SW 1271 (cell line): ENCODE measurements at places on chromosomes 2 and 18.

DNA sequence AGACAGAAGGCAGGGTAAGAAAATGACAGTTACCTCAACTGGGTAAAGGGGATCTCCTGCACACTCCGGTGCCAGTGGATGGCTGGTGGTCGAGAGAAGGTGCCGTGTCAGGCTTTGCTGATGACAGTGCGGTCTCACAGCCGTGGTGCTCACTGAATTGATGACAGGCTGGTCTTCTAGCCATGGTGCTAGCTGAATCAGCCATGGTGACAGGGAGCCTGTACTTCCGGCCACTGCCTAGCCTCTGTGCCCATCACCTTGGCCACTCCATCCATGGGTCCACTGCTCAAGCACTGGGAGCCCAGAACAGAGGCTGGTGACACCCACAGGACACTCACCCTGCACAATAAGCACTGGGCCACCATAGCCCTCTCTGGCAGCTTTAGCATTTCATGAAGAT, 315.9 kb downstream of the FBXO15 start:
- DNase-seq: no peak

DNA sequence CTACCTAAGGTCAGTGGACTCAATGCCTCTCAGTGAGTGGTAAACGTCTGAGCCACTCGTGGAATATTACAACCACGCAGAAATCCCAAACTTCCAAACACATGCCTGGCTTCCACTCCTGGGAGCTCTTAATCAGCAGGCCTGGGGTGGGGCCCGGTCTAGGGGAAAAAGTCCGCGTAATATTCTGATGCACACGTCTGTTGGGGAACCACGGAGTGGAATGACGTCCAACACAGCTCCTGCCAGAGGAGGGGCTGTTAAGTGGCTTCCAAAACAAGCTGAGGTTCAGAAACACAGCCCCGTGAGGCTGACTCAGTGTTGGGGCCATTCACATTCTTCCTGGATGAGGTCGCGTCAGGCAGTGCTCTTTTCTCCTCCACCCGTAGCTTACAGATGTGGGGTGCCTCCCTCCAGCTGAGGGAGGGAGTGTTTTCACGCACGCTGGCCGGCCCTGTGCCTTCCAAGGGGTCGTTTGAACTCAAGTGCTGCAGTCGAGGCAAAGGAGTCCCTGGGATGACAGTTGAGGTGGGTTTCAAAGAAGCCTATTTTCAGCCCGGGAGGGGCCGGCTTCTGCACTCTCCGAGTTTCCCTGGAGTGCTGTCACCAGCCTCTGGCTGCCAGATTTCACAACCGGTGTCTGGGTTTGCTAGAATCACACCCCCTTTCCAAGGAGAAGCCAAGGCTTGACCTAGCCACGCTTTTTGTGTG, 73.1 kb downstream of the ACKR3 start:
- DNase-seq: peak; percentile 68

DNA sequence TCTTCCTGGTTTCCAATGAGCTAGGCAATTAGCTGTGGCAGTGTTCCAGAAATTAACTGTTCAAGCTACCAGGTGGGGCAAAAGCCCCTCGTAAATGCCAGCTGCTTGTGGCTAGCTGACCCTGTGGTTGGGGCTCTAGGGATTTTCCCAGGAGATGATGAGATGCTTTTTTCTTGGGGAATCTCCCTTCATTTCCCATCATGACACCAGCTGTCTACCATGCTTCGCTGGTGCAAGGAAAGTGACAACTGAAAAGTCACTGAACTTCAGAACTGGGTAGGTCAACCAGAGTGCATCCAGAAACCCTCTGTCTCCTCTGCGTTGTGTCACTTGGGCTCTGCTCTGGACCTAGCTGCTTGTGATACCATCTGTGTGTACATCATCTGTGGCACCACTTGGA, 386.5 kb upstream of the DCC start:
- no peak for DNase-seq

- no peak for DNase-seq
Observed at GRCh38 chr2:226618875-226619605, 180.6 kb downstream of the IRS1 start.

DNA sequence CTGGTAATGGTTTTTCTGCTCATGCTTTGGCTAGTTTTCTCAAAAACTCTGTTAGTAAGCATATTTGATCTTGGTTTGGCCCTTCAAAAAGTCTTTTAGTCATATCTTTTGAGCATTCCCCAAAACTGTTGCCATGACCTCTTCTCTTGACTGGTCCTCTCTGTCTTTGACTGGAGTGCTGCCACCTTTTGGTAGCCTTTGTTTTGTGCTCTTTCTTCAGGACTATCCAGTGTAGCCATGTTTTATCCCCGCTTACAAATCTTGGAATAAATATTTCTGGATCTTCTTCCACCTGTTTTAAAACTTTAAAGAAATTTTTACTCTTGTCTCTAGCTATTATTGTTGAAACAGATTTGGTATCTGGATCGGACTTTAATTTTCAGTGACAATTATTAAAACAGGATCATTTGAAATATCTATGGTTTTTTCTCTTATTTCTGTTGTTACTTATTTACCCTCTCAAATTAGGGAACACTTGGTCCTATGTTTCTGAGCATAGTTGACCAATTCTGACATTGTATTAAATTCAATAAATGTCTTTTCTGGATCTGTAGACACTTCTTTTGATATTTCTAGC, 965 bp upstream of the ELOA2 start:
- no peak for DNase-seq

GRCh38 chr2:31324016-31324633, 90.2 kb downstream of the EHD3 start:
- DNase-seq: no peak

DNA sequence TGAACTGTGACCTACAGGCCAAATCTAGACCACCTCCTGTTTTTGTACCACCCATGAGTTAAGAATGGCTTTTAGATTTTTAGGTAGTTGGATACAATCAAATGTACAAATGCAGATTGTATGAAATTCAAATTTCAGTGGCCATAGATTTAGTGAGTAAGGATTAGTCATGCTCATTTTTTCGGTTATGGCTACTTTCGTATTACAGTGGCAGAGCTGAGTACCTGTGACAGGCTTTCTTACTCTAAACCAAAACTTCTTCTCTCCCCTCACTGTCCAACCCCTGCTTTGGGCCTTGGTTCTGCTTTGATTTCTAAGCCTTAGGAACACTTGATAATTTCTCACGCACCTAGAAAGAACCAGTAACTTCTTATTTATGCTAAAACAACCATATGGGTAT, 82.1 kb downstream of the CDC42EP3 start:
- peak; percentile 40 for DNase-seq

DNA sequence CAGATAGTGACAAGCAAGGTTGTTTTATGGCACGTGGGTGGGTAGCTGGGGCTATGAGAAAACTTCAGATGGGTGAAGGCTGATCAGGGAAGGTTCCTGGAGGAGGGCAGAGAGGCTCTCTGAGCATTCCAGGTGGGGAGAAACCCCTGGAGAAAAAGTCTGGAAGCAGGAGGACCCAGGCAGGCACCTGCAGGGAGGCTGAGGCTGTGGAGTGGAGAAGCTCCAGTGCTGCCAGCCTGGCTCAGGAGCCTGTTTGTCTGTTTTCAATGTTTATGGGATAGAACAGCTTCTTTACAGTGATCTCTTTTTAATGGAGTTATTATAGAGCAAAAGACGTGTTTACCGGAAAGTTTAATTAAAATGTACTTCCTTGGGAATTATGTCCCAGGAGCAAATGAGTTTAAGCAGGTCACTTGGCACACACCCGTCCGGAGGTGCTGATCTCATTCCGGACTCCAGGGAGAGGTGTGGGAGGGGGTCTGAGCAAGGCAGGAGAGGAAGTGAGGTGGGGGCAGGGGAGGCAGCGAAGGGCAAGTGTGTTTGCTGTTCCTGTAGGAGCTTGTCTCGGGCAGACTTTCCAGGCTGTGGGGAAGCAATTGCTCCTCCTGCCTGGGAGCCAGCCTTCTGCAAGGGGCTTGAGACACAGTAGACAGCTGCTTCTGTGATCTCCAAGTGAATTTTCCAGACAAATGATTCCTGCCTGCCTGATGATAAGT, 239.5 kb downstream of the MYCN start:
- DNase-seq: no peak

- no peak for DNase-seq
Observed at GRCh38 chr18:2901423-2901985, 54.7 kb downstream of the EMILIN2 start.

GRCh38 chr2:114192362-114192761, 250.1 kb upstream of the DPP10 start:
- DNase-seq: no peak

- no peak for DNase-seq
Observed at GRCh38 chr18:77341527-77342325, 92.1 kb downstream of the GALR1 start.

DNA sequence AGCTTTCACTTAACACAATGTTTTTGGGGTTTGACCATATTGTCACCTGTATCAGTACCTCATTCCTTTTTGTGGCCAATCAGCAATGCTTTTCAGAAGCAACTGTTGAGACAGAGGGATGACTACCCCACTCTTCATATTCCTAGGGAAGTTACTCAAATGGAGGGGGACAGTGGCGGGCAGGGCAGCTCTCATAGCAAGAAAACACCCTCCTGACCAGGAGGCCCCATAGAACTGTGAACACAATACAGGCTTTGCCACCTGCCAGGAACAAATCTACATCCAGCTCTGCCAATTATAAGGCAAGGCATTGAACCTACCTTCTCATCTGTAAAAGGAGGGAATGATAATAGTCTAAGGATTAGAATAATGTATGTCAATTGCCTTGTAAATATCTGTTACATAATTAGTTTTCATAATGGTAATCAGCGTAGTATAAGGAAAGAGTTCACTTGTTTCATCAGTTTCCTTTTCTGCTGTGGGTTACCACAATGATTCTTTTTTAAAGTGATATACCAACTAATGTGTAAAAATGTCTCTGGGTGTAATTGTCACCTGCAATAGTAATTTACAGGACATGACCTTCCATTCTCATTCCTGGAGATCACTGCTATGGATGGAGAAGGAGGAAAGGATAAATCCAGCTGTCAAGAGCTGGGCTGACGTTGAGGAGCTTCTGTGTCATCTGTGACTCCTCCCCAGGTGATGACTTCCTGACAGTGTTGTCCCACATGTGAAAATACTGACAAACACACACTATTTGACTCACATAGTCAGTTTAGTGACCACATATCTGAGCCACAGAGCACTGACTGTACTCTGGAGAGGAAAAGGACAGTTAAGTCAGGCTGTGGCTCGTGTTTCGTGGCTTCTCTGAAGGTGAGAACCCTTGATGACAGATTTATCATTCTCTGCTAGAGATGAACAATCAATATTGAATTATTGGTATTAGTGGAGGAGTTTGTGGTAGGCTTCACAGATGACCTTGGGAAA, 13.5 kb downstream of the ALPK2 start:
- no peak for DNase-seq

DNA sequence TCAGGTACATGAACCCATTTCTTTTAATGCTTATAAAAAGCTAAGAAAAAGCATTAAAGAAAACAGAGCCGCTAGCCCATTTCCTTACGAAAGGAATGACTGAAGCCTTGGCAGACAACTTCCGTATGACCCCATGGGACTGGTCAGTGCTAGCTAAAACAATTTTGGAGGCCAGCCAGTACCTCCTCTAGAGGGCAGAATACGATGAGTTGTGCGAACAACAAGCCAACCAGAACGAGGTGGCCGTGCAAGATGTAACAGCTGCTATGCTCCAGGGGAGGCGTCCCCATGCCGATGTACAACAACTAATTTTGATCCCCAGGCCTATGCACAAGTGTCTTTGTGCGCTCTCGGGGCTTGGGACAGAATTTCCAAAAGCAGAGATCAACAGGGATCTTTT, 16.7 kb downstream of the MAP3K2 start:
- no peak for DNase-seq

GRCh38 chr2:62423235-62423634, 82.8 kb downstream of the TMEM17 start:
- DNase-seq: no peak

GRCh38 chr18:47779381-47779780, 151.1 kb downstream of the SMAD2 start:
- DNase-seq: no peak

DNA sequence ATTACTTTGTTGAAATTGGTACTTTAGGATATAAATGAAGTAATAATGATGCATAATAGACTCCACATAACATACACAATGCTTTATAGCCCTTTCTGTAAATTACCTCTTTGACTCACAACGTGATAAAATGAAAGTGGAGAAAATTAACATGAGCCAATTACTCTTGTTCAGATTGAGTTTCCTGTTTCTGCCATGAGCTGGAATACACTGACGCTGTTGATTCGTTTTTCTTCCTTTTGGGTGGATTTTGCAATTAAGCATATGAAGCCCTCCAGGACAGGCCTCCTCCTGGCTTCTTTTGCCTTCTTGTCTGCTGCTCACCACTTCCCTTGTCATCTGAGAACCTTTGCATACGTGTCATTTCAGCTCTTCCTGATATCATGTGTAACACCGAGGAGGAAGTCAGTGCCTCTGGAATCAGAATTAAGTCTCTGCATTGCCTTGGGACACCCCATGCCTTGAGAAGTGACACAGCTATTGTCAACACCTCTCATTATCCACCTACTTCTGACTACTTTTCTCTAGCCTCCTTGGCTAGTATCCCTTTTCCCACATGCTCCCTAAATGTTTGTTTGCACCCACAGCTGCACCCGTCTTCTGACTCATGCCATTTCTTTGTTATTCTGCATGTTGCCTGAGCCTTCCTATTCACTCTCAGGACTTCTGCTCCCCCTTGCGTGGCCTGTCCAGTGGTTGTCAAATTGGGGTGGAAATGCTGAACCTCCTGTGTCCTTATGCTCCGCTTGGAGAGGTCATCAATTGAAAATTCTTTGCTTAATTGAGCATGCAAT, 134.1 kb downstream of the FMNL2 start:
- DNase-seq: peak; percentile 20

- DNase-seq: no peak
Observed at GRCh38 chr2:120229341-120229740, 6.1 kb upstream of the TMEM185B start.

DNA sequence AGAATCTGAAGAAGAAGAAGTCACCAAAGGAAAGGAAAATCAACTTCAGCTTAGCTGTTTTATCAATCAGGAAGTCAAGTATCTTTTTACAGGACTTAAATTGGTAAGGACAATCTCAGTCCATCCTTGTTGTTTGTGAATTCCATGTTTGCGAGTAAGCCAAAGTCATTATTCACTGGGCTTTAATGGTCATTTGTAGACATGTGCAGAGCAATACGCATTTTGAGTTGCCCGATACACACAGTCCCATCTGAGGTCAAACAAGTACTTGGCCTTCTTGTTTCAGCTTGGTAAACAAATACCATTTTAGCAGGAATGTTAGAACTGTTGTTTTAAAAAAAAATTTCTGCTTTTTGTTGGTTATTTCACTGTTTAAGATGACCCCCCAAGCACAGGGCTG, 40.9 kb downstream of the USP14 start:
- DNase-seq: no peak

GRCh38 chr2:230230087-230230486, 4.6 kb downstream of the SP140 start:
- peak; percentile 3 for DNase-seq

- no peak for DNase-seq
Observed at GRCh38 chr18:25074925-25075324, 277.0 kb downstream of the ZNF521 start.

- no peak for DNase-seq
Observed at GRCh38 chr18:41121116-41121826, 833.8 kb upstream of the PIK3C3 start.

DNA sequence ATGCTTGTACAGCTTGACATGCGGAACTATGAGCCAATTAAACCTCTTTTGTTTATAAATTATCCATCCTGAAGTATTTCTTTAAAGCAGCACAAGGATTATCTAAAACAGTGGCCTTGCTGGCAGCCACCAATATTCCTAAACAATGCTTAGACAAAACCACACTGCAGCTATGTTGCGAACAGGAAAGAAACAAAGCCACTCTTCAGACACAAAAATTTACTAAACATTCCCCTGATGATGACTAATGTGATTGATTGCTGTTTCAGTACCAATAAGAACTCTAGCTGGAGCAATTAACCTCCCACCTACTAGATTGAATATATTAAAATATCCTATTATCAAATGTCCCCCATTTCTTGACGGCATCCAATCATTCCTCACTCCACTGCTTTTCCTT, 325.8 kb upstream of the REG3G start:
- DNase-seq: no peak
